ENCODE measurements at places on chromosomes 3 and 15.

- DNase-seq: no peak
Measured at GRCh38 chr3:10251006-10251405, 2.7 kb downstream of the TATDN2 start.

DNA sequence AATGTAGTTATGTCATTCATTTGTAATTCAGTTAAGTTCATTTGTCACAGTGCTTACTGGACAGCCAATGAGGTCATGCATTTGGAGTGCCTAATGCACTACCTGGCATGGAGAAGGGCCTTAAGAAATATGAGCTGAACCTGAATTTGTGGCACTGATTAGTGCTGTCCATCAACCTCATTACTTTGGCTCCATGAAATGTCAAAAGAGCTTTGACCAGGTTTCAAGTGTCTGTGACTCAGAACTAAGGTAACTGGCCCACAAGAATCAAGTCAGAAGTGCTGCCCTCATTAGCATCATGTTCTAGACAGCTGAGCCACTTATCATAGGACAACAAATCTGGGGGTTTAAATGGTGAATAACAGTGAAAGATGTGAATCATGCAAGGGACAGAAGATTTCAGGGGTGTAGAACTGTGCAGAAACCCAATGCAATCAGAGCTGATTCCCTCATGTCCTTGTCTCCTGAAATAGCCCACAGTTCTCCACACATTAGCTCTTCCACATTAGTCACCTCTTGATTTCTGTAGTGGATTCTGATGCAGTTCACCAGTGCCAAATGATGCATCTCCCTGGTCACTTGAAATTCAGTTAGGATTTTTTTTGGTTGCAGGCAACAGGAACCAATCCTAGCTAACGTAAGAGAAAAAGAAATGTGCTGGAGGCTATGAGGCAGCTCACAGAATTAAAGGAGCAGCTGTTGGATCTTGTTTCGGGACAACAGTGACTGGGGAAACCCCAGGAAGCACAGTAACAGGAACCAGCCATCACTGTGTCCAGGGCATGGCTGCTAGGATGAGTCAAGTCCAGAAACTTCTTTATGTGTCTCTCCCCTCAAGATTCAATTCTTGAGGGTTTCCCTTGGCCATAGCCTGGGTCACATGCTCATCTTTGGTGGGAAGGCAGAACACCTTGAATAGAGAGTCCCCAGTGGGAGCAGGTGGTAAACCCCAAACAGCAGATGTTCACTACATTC is 38.7 kb downstream of the CHST2 start:
- DNase-seq: peak; percentile 89

DNA sequence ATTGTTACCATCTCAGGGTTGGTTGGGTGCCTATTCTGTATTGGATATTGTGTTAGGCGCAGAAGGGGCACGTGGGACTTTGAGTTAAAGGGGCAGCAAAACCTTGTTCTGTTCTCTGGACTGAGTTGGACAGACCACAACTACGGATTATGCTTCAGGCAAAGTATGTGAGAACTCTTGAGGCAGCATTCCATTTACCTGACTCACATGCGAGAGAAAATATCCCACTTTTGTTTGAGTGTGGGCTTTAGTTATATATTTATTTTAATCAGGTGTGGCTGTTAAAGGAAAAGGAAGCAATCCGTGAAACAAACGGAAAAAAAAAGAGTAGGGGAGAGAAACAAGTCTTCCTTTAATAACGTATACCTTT is 627 bp upstream of the PLS1 start:
- peak; percentile 62 for DNase-seq

- DNase-seq: peak; percentile 26
Measured at GRCh38 chr15:78212546-78213424, 21.6 kb downstream of the ACSBG1 start.

- DNase-seq: peak; percentile 47
Measured at GRCh38 chr15:32651229-32651837, 9.8 kb downstream of the SCG5 start.

- peak; percentile 55 for DNase-seq
Measured at GRCh38 chr3:193605876-193606275, 12.9 kb downstream of the OPA1 start.

DNA sequence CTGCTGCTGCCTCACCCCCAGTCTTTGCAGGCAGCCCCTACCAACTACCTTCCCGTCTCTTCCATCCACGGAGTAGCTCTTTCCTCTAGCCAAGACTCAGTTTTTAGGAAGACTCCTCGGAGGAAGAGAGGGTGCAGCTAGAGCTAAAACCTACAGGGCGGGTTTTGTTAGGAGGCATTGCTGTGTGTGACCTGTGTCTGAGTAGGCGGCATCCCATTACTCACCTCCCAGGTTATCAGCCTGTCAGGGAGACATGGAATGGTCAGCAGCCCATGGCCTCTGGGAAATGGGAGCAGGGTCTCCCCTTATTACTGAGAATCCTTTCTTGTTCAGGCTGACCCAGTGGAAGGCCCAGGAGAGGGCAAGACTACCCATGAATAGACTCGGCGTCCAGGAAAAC is 43.8 kb upstream of the FGD5 start:
- no peak for DNase-seq
